ACHN (cell line): ENCODE measurements at places on chromosomes 2 and 18.

- DNase-seq: no peak
These were observed 211.1 kb downstream of the ALPK2 start for GRCh38 chr18:58417752-58418151.

DNA sequence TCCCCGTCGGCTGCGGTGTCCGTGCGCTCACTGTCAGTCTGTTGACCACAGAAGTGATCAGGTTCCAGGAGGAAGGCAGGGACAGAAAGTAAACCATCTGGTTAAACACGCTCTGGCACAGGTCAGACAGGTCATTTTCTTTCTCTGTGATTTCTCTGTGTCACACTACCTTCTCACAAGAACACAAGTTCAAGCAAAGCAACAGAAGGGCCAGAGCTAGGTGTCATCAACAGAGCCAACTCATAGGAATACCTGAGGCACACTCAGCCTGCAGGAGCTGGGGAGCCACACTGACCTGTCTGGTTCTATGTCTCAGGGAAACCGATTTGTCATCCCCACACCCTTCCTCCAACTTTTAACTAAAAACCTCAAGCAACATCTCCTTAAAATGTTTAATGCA is 115.1 kb upstream of the ZBTB14 start:
- no peak for DNase-seq

DNA sequence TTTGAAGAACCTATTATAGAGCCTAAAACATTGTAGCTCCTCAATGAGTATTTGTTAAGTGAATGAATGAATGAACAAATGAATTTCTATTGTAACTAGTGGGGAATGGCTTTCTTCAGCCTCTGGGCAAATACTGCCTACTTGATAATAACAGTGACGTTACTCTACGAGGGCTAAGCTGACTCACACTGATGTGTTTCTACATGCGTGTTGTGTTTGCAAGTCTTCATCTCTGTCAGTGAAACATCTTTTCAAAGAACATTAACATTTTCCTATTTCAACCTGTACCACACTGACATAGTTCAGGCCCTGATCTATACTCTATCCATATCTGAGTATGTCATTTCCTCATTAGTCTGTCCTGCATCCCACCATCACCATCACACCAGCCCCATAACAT is 319.9 kb upstream of the ACVR2A start:
- DNase-seq: no peak

DNA sequence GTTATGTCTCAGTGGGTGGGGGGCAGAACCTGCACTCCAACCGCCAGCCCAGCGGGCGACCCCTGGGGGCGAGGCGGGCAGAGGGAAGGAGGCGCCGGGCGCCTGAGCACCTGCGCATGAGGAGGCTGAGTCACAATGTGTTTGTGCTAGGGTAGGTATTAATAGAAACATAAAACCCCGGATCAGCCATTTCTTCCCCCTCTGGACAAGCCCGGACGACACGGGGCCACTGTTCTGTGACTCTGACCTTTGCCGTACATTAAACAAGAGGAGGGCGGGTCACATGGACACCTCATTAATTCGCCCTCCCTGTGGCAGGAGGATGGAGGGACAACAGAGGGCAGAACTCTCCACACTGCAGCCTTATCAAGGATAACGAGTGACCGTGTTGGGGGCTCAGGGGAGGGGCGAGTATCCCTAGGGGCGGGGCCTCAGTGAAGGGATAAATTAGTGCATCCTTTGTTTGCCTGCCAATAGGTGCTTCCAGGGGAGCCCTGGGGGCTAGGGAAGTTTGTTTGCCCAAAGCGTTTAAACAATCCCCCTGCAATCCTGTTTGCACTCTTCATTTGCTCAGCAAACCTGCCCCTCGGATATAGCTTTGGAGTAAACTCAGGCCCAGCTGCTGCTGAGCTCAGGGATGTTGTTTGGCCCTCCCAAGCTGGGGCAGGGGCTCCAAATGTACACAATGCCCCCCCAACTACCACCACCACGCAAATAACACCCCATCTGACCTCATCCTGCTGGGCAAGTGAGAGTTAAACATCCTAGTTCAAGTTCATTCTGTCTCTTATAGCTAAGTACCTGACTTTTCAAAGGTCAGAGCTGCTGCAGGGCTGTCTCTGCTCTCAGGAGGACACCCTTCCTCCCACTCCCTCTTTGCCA is 171.2 kb upstream of the GLI2 start:
- peak; percentile 14 for DNase-seq

- DNase-seq: no peak
These were observed 66.4 kb upstream of the CHAC2 start for GRCh38 chr2:53701221-53701620.

DNA sequence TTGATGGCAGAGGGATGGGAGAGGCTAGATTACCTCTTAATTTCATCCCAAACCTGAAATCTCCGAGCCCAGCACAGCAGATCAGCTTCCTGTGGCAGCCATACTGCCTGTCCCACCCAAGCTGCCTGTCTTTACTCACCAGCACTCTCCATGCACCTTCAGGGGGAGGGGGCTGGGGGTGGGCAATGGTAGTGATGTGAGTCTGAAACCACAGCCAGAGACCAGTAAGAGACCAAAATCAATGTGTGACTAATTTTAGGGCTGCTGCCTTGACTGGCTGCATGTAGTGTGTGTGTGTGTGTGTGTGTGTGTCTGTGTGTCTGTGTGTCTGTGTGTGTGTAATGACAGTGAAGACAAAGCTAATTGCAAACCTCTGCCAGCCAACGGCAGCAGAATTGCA is 11.7 kb upstream of the TEX261 start:
- DNase-seq: no peak

DNA sequence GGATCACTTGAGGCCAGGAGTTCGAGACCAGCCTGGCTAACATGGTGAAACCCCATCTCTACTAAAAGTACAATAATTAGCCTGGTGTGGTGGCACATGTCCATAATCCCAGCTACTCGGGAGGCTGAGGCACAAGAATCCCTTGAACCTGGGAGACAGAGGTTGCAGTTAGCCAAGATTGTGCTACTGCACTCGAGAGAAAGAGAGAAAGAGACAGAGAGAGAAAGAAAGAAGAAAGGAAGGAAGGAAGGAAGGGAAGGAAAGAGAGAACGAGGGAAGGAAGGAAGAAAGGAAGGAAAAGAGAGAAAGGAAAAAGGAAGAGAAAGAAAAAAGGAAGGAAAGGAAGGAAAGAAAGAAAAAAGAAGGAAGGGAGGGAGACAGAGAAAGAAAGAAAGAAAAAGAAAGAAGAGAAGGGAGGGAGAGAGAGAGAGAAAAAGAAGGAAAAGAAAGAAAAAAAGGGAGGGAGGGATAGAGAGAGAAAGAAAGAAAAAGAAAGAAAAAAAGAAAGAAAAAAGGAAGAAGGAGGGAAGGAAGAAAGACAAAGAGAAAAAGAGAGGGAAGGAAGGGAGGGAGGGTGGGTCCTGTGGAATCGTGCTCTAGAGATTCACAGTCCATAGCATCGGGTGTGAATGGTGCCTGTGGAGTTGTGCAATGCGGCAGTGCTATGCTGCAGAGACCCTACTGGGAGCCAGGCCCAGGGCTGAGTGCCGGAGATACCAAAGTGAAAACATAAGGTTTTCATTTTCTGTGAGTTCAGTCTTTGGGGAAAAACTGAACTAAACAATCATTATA is 4.6 kb upstream of the SDC1 start:
- DNase-seq: no peak

- no peak for DNase-seq
These were observed 15.0 kb downstream of the RAB27B start for GRCh38 chr18:54843314-54843713.

GRCh38 chr2:102080451-102081242 is 61.9 kb upstream of the IL1R1 start:
- DNase-seq: no peak

DNA sequence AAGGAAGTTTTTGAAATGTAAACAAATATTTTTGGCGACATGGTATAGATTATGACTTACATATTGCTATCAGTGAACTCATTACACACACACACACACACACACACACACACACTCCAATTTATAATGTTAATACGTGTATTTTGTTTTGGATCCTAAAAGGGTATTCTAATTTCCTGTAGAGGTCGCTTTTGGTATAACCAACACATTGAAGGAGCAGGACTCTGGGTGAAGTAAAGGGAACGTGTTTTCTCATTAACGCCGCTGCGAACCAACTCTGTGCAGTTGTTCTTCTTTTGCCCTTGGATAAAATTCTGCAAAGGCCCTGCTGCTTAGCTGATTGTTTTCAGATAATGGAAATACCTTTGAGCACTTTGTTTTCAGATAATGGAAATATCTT is 190.4 kb downstream of the PMAIP1 start:
- DNase-seq: no peak

- no peak for DNase-seq
These were observed at the start of gene RAPGEF4 for GRCh38 chr2:172735582-172736423. Gene RAPGEF4 (plus strand): TSS chr2:172735845. CDS start chr2:172735984, 139 bp downstream.

DNA sequence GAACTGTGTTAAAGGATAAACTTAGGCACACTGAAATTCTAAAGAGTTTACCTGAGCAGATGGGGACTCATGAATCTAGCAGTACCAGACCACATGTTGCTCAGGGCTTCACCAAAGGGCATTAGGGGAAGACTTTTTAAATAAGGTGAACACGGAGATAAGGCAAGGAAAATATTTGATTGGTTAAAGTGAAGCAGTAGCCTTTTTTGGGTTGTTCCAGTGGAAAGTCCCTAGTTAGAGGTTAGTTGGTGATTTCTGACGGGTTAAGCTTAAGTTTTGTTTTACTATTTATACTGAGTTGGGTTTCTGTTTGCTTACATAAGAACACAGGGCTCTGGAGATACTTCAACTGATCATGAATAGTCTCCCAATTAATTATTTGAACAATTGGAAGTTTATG is 722.5 kb downstream of the SOCS6 start:
- no peak for DNase-seq

- DNase-seq: no peak
These were observed 161.2 kb upstream of the SIX2 start for GRCh38 chr2:45170191-45171135.

DNA sequence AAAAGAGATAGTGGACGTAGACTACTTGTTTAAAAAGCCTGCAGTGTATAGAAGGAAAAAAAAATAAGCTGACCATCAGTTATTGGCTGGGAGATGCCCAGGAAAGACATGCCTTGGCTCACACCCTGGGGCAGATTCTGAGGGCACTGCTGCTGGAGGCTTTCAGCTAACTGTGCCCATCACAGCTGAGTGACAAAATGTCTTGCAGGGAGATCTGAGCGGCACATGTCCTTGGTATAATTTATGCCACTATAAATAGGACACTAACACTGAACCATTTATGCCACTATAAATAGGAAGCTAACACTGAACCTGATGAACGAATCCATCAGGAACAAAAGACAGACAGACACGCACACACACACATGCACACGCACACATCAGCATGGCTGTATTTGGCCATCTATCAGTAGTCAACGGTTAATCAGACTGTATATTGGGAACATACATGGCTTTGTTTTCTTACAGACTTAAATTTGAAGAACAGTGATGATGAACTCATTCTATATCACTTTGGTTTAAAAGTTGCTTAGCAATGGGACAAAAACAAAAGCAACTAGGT is 68.2 kb upstream of the NOSTRIN start:
- no peak for DNase-seq

- DNase-seq: peak; percentile 34
These were observed 79.9 kb upstream of the ITGB6 start for GRCh38 chr2:160279813-160280465.

GRCh38 chr2:25324905-25325592 is 16.7 kb downstream of the DNMT3A start:
- DNase-seq: no peak

DNA sequence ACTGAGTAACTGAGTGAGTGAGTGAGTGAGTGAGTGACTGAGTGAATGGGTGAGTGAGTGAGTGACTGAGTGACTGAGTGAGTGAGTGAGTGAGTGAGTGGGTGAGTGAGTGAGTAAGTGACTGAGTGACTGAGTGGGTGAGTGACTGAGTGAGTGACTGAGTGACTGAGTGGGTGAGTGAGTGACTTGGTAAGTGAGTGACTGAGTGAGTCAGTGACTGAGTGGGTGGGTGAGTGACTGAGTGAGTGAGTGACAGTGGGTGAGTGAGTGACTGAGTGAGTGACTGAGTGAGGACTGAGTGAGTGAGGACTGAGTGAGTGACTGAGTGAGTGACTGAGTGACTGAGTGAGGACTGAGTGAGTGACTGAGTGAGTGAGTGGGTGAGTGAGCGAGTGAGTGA is 13.9 kb downstream of the MAL start:
- DNase-seq: no peak

DNA sequence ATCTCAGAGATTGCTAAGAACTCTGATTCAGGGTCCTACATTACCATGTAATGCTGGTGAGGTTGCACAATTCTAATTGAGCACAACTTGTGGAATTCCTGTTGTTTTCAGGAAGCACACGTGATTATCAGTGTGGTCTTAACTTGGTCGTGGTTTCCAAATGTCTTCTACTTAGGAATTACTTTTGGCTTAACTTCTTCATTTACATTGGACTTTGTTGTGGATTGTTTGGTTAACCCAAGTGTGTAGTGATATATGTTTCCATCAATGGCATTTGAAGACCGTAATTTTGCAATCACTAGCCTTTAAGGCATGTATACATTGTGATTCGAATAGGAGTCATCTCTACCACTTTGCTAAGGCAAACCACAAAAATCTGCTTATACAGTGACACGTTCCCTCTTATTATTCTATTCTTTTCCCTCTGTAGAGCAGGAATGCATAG is 373.3 kb downstream of the IRS1 start:
- no peak for DNase-seq

DNA sequence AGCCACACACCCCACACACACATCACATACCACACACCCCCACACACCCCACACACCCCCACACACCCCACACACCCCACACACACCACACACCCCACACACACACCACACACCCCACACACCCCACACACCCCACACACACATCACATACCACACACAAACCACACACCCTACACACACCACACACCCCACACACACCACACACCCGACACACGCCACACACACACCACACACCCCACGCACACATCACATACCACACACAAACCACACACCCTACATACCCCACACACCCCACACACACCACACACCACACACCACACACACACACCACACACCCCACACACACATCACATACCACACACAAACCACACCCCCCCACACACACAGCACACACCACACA is 22.4 kb downstream of the TWIST2 start:
- DNase-seq: no peak

GRCh38 chr2:95052307-95052706 is 26.8 kb downstream of the MAL start:
- DNase-seq: peak; percentile 55

GRCh38 chr2:190844700-190845401 is 35.8 kb upstream of the GLS start:
- no peak for DNase-seq

DNA sequence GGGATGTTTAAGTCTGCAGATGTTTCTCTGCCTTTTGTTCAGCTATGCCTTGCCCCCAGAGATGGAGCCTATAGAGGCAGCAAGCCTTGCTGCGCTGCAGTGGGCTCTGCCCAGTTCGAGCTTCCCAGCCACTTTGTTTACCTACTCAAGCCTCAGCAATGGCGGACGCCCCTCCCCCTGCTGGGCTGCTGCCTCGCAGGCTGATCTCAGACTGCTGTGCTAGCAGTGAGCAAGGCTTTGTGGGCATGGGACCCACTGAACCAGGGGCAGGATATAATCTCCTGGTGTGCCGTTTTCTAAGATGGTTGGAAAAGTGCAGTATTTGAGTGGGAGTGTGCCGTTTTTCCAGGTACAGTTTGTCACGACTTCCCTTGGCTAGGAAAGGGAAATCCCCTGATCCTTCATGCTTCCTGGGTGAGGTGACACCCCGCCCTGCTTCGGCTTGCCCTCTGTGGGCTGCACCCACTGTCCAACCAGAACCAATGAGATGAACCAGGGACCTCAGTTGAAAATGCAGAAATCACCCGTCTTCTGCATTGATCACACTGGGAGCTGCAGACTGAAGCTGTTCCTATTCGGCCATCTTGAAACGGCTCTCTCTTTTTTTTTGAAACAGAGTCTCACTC is 27.6 kb upstream of the ADAM23 start:
- DNase-seq: no peak
